Stimulated activated CD8-positive, alpha-beta memory T cell treated with anti-CD3 and anti-CD28 coated beads, Interleukin-7, amount 100 ng/mL, for 1 hour (primary cell): ENCODE measurements at places on chromosomes 1 and 21.

DNA sequence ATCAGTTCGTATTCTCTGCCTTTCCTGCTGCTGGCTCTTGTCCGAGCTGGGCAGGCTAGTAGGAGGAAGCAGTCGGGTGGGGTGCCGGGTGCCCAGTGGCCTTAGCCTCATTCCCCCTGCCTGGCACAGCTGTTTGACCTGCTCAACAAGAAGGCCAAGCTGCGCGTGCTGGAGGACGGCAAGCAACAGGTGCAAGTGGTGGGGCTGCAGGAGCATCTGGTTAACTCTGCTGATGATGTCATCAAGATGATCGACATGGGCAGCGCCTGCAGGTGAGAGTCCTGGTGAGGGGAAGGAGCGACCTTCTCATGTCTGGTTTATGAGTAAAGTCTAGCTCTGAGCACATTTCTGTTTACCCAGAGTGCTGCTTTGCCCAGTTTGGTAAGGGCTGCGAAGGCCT lies 16.3 kb upstream of the RPS8 start:
- DNase-seq, result no peak

- DNase-seq, result no peak
Observed at GRCh38 chr1:81834921-81835698, 34.4 kb downstream of the ADGRL2 start.

- no peak for DNase-seq
Observed at GRCh38 chr1:171220581-171221054, 27.7 kb upstream of the FMO1 start.

GRCh38 chr1:19980314-19980713 lies 896 bp upstream of the PLA2G2A start:
- DNase-seq, result no peak

- DNase-seq, result no peak
Observed at GRCh38 chr1:113375878-113376277, 14.4 kb upstream of the MAGI3 start.

DNA sequence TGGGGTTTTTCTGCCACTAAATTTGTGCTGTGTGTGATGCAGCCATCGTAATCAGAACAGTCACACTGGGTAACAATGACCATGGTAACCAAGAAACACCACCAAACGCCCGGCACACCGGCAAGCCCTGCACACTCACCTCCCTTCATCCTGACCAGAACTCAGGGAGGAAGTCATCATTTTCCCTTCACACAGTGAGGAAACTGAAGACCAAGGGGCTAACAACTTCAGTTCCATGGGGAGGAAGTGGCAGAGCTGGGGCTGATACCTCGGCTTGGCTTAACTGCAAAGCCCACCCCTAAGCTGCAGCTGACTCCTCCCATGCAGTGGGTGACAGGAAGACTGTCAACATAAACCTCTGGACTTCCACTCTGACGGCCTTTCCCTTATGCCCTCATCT lies 69.3 kb upstream of the BCAR3 start:
- no peak for DNase-seq

DNA sequence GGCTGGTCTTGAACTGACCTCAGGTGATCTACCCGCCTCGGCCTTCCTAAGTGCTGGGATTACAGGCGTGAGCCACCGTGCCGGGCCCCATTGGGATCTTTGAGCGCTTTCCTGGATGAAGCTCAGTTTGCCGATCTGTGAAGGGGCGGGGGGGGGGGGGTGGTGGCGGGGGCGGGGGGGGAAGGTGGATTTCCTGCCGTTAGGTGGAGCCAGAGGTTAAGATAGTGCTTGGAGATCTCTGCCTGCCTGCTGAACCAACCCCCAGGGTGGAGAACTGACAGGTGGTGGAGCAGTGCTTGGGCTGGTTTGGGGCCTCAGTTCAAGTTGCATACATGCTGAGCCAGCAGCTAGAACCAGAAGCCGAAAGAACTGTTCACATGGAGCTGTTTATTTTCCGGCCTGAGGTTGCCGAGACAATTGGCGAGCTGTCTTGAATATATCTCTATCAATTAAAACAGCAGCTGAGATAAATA lies 1.7 kb downstream of the TMCC2 start:
- DNase-seq, result no peak

- no peak for DNase-seq
Observed at GRCh38 chr1:230948903-230949302, 29.8 kb downstream of the TTC13 start.

DNA sequence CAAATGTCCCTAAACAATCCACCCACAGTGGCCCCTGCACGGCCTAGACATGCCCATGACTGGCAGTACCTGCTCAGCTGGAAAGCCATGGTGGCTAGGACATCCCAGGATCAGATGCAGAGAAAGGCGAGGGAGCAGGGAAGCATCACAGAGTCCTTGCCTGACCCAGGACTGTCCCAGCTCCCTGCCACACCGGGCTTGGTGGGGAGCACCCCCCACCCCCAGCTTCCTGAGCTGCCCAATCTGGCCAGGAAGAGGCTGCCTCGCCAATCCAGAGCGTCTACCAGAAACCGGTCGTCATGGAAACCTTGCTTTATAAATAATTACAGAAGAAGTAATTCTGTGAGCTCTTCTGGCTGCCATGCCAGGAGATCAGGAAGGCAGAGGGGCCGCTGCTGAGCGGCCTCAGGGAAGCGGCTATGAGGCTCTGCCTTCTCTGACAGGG lies 34.8 kb downstream of the ACOT7 start:
- DNase-seq, result no peak

DNA sequence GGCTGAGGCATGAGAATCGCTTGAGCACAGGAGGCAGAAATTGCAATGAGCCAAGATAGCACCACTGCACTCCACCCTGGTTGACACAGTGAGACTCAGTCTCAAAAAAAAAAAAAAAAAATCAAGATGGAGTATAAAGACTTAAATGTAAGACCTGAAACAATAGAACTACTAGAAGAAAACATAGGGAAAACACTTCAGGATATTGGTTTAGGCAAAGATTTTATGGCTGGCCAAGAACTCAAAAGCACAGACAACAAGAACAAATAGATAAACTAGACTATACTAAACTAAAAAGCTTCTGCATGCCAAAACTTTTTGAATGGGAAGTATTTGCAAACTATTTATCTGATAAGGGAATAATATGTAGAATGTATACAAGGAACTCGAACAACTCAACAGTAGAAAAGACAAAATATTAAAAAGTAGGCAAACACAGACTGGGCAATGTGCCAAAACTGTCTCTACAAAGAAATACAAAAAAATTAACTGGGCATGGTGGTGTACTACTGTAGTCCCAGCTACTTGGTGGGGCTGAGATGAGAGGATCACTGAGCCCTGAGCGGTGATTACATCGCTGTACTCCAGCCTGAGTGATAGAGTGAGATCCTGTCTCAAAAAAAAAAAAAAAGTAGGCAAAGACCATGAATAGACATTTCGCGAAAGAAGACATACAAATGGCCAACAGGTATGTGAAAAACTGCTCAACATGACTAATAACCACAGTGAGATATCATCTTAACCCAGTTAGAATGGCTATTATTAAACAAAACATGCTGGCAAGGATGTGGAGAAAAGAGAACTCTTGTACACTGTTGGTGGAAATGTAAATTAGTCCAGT lies 25.3 kb downstream of the DTL start:
- no peak for DNase-seq

GRCh38 chr1:172533513-172534151 lies 682 bp downstream of the SUCO start:
- no peak for DNase-seq

DNA sequence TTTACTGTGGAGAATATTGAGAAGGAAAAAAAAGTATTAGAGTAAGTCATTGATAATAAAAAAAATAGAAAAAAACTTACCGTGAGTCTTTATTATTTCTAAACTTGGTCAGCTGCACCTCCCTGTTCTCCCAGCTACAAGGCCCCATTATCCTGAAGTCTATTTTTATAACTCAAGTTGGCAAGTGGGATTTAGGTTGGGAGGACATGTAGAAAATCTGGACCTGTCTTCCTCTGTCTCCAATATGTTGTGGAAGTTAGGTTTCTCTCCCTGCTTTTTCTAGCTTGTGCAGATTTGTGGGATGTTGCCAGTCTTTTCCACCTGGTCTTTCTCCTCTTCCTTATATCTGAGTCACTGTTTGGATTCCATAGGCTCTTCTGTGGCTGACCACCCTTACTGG lies 361.4 kb downstream of the HLX start:
- DNase-seq, result no peak

DNA sequence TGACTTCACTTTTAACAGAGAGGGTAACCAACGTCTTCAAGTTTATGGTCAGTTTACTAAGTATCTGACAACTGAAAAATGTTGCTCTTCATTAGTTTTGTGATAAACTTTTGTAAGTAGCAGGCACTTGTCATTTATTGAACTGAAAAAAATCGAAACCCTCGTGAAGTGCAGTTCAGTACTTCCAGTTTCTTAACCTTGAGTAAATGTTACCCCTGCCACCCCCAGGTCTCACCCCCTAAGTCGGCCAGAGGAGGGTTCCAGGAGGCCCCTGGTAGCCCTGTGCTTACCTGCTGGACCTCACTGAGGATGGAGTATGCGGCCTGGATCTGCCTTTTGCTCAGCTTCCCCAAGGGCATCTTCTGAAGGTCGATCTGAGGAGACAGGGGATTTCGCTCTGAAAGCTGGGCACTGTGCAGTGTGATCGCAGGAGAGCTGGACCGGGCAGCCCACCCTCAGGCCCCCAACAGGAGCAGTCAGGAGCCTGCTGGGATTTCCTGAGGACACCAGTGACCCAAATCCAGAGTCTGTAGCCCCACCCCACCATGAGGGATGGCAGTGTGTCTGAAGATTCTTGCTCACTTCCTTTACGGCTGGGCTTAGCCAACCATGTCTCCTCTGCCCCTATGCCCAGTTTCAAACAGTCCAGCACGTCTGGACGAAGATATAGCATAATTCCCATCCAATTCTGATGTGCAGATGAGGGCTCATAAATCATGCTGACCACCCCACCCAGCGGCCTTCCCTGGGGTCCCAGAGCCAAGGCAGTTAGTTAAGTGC lies 37.6 kb downstream of the PARP1 start:
- DNase-seq, result no peak

DNA sequence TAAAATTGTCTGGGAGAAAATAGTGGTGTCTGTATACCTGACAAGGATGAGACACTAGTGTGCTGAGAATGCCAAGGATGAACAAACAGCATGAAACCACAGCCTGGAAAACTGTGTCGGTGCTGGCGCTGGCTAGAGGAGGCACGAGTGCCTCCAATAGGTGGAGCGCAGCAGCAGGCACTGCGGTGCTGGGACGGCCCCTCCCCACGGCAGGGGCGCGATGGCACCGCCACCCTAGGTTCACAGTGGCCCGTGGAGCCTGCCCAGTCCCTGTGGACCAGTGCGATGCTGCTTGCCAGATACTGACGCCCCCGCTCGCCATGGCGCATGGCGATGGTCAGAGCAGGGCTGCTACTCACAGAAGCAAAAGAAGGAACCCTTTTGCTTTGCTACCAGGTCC lies 6.8 kb downstream of the CFAP410 start:
- no peak for DNase-seq

GRCh38 chr1:100428160-100428559 lies 75.9 kb downstream of the CDC14A start:
- DNase-seq, result no peak

- DNase-seq, result no peak
Observed at GRCh38 chr1:186374303-186375151, 526 bp downstream of the TPR start.

- DNase-seq, result no peak
Observed at GRCh38 chr1:61356995-61357394, 274.6 kb downstream of the NFIA start.

DNA sequence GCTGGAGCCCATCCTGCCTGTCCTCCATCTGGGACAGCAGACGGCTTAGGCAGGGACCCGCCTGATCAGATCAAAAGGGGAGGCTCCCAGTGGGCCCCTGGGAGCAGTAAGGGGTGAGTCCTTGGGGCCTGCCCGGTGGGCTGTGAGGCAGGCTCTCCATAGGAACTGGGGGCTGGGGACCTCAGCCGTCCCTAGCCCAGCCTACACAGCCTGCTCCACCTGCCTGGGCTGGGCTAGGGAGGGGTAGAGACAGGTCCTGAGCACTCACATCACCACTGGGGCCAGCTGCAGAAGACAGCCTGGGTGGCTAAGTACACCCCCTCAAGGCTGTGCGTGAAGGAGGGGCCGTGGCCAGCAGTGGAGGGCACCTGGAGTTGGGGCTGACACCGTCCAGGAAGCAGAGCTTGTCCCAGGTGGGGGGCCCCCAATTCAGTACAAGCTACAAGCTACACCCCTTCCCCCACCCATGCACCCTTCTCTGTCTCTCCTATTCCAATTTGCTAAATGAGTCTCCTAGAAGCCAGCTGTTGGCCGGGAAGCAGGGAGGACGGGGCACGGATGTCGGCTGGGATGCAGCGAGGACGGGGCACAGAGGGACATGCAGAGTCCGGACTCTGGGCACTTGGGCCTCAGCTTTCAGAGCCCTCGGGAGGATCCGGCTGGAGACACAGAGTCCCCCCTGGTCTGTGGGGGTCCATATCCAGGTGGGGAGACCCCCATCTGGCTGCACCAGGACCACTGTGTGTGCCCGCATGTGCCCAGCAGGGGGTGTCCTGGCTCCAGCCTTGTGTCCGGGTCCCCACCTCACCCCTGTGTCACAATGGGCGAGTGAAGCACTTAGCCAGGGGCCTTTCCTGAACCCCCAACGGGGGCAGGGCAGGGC lies 1.7 kb downstream of the ISG15 start:
- DNase-seq, result no peak
